LHCN-M2 (cell line): ENCODE measurements at places on chromosomes 2 and 18. TPM values are rescaled to one million over a fixed set of nuclear protein-coding genes. Genes with fewer than 3 reads are reported as not detected.

Gene INPP5D
- 0.34 and 2.6 TPM in 2 replicates for total RNA-seq

Gene MAL
- not detected in 2 replicates for total RNA-seq

Gene CPS1
- 30.8 and 36.4 TPM in 2 replicates for total RNA-seq

Gene PLCD4
- total RNA-seq, result 6.6 and 9.5 TPM in 2 replicates

Gene VWC2L
- total RNA-seq, result under 0.01 TPM in 1 of 2 replicates, not detected in the other

Gene RNASEH1
- total RNA-seq, result 36.4 and 36.7 TPM in 2 replicates

Gene BOK
- total RNA-seq, result 67.3 and 69.6 TPM in 2 replicates

Gene EMX1
- not detected in 2 replicates for total RNA-seq

Gene SATB2
- 9.6 and 10.3 TPM in 2 replicates for total RNA-seq

Gene TBR1
- total RNA-seq, result not detected in 2 replicates

Gene RNF144A
- total RNA-seq, result 0.06 TPM in 2 replicates

Gene TYW5
- total RNA-seq, result 4.4 and 5.0 TPM in 2 replicates

Gene SERPINB4
- not detected in 2 replicates for total RNA-seq

Gene PLEK
- total RNA-seq, result not detected in 2 replicates

Gene STAT4
- total RNA-seq, result 0.13 and 0.75 TPM in 2 replicates

Gene PCARE
- total RNA-seq, result not detected in 2 replicates

Gene CYP27C1
- total RNA-seq, result 0.32 and 0.63 TPM in 2 replicates

Gene TP53I3
- total RNA-seq, result 101 and 119 TPM in 2 replicates

Gene PLGLB1
- 0.34 and 0.96 TPM in 2 replicates for total RNA-seq

Gene SERPINB2
- 0.80 and 1.0 TPM in 2 replicates for total RNA-seq

Gene NPPC
- total RNA-seq, result not detected in 2 replicates

Gene IL36B
- not detected in 2 replicates for total RNA-seq

Gene COL5A2
- total RNA-seq, result 187 TPM in 2 replicates

Gene TMEM18
- 29.1 TPM in 2 replicates for total RNA-seq

Gene HOXD13
- total RNA-seq, result not detected in 2 replicates

Gene BUB1
- total RNA-seq, result 85.4 and 104 TPM in 2 replicates

Gene TET3
- total RNA-seq, result 2.9 and 3.7 TPM in 2 replicates

Gene ALK
- 0.06 TPM in 1 of 2 replicates, not detected in the other for total RNA-seq

Gene ABCG8
- not detected in 2 replicates for total RNA-seq

Gene FOXD4L1
- total RNA-seq, result 0.06 TPM in 1 of 2 replicates, not detected in the other

Gene RANBP2
- 65.9 and 72.3 TPM in 2 replicates for total RNA-seq

Gene PRSS56
- total RNA-seq, result 0.40 and 0.71 TPM in 2 replicates

Gene CAPN13
- total RNA-seq, result not detected in 2 replicates

Gene ID2
- 240 and 390 TPM in 2 replicates for total RNA-seq

Gene CYP1B1
- total RNA-seq, result 3.4 and 3.5 TPM in 2 replicates

Gene DTNA
- 6.9 and 7.1 TPM in 2 replicates for total RNA-seq

Gene LCT
- 0.06 TPM in 1 of 2 replicates, not detected in the other for total RNA-seq

Gene RALB
- 66.0 and 69.9 TPM in 2 replicates for total RNA-seq

Gene TMEM169
- total RNA-seq, result 4.6 and 5.1 TPM in 2 replicates

Gene KLF7
- total RNA-seq, result 11.4 and 11.6 TPM in 2 replicates

Gene CMPK2
- not detected in 2 replicates for total RNA-seq

Gene PDE11A
- not detected in 2 replicates for total RNA-seq

Gene OTOS
- total RNA-seq, result not detected in 2 replicates

Gene SIX2
- total RNA-seq, result 55.6 and 65.7 TPM in 2 replicates
